ENCODE measurements at places on chromosomes 1 and 21. TPM values are rescaled to one million over a fixed set of nuclear protein-coding genes. Genes with fewer than 3 reads are reported as not detected.

DNA sequence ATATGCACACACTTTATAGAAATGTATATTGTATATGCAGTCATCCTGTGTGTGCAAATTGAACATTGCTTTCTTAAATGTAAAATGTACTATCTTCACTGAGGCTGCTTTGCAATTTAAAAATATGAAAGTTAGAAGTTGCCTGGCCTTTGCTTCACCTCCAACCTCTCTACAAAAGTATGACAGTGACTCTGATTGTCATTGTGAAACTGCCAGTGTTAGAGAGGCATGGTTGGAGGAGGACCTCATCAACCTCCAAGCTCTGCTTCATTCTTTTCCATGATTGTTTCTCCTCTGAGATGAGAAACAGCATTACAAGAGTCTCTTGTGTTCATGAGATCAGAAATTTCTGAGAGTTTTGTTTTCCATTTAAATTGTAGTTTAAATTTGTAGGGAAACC, 185.5 kb downstream of the ZC3H11B start:
- no peak for DNase-seq

DNA sequence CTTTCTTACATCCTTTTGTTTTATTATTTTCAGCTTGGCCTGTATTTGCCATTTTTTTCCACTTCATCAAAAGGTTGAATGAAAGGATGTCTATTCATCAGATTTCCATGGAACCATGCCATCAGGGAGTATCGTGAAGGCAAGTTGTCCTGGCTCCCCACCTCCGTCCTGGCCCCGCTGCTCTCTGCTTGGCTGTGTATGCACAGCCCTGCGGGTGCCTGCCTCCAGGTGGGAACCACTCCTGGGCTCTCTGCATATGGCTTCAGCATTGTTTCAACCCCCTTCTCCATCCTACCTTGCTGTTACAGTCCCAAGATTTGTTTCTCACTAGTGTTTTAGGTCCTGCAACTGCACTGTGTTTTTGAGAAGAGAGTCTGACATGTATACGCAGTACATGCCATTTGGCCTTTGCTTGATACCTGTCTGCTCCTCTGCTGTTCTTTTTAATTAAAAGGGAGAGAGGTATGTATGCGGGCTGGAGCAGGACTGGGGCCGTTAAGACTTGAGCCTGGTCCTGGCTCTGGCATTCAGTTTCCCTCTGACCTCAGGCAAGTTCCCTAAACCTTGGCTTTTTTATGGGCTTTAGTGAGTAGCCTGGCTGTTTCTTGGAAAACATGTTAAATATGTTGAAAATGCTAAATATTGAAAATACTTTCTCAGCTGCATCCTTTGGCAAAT, 69.9 kb upstream of the GCLM start:
- no peak for DNase-seq

DNA sequence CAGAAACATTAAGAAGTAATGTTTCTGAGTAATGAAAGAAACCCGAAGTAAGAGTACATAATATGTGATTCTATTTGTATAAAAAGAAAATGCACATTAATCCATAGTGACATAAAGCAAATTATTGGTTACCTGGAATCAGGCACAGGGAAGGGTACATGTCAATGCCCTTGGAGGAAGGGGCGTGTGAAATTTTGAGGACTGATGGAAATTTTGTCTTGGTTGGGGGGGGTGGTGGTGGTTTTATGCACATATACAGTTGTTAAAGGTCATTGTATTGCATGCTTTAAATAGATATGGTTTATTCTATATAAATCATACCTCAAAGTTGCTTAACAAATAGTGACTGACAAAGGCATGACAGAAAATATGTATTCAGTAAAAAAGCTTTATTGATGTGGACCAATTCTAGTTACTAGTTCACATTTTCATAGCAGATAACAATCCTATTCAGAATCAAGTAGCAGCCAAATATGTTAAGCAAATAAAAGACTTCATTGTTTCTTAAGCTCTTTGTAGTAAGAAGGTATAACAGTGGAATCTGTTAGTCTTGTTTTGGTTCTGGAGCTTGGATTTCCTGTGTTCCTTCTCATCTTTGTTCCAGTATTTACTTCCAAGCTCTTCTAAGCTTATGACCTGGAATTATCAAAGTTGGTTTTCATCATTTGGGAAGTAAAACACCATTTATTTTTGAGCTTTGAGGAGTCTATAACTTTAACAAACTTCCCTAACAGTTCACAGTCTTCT, 15.1 kb downstream of the BACH1 start:
- DNase-seq: no peak

DNA sequence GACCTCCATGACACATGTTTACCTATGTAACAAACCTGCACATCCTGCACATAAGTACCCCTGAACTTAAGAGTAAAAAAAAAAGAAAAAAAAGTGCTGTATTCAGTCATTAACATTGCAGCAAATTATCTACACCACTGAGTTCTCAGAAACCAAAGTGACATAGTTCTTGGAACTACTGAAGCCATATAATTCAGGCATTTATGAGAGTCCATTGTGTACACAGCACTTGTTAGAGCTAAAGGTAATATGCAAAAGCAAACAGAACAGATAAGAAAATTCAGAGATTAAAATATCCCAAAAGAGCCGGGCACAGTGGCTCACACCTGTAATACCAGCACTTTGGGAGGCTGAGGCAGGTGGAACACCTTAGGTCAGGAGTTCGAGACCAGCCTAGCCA, 38.0 kb downstream of the F5 start:
- no peak for DNase-seq

- DNase-seq: no peak
Observed at GRCh38 chr1:10473145-10473765, 926 bp upstream of the DFFA start.

DNA sequence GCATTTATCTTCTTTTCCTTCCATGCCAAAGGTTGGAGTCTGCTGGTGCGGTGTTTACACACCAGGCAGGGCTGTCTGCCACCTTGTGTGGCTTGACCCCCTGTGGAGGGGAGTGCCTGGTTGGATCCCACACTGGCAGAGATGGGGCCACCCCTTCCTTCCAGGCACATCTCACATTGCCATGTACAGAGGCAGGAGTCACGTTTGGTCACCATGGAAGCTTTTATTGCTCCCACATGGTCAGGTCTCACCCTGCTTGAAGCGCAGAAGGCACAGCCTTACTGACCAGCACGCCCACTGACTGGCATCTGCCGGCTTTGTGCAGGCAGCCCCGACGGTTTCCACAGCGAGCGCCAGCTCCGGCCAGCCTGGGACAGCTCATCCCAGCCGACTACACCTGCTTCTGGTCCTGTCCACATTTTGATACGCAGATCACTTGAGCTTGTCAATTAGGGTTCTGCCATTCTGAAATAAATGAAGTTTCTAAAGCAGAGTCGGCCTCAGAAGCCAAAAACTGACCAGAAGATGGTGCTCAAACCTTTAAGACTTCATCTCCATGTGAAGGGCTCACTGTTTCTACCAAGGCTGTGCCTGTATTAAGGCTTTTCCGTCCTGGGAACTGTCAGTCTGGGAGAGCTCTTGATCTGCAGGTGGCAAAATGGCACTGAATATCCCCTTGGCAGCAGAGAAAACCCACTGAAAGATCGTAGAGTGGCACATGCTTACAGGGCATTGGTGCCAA, 35.6 kb upstream of the EPHA8 start:
- no peak for DNase-seq

FAM110D gene
- total RNA-seq: not detected

BLACAT1 gene
- total RNA-seq: 0.25 TPM

PTPRC gene
- 458 TPM for total RNA-seq

RGS13 gene
- total RNA-seq: not detected

Data from activated CD4-positive, alpha-beta T cell treated with anti-CD3 and anti-CD28 coated beads for 36 hours (primary cell).